ENCODE measurements at places on chromosomes 4 and X.

- no peak for DNase-seq
Measured at GRCh38 chr4:39754309-39754708, 56.4 kb downstream of the UBE2K start.

- DNase-seq: peak; percentile 4
Measured at GRCh38 chr4:175947117-175947722, 118.4 kb upstream of the WDR17 start.

GRCh38 chr4:118033148-118034052 is 886 bp upstream of the NDST3 start:
- no peak for DNase-seq

GRCh38 chr4:115054836-115055235 is 58.6 kb downstream of the NDST4 start:
- DNase-seq: no peak

DNA sequence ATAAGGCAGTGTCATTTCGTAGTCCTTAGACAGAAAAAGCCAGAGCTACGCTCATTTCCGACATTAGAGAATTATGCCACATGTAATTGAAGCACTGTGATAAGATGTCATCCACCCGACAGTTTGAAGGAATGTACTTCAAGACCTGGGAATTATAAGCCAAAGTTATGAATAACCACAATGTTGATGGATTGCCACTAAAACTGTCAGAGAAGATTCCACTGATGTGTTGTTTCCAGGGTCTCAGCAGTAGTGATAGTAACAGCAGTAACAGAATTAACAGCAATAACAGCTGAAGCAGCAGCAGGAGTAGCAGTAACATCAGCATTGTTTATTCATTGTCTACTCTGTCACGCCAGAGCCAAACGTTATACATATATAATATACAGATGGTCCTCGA is 24.7 kb downstream of the RAB33A start:
- no peak for DNase-seq

DNA sequence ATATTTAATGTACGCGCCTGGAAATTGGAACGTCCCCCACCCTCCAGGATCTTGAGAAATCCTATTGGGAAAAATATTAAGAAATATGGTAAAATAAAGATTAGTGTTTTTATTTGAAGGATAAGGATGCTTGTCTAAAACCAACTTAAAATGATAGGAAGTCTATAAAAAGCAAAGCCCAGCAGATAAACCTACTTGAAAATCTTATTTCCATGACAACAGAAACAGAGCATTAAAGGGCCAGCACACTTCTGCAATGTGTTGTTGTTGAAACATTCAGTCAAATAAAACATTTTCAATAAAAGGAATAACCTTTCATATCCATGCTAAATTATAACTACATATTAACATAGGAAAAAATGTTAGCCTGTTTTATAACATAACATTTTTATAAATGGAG is 29.3 kb upstream of the GPM6A start:
- no peak for DNase-seq
